CD4-positive, alpha-beta memory T cell (primary cell): ENCODE measurements at places on chromosomes 3 and 15. TPM values are rescaled to one million over a fixed set of nuclear protein-coding genes. Genes with fewer than 3 reads are reported as not detected.
A peak's percentile ranks its signal among the peaks of the same experiment; 100 is the strongest.

GOLGA8G gene
- not detected for polyA plus RNA-seq

NMNAT3 gene
- polyA plus RNA-seq: 1.8 TPM

MESP2 gene
- not detected for polyA plus RNA-seq

LMOD3 gene
- polyA plus RNA-seq: 0.24 TPM

AGTR1 gene
- not detected for polyA plus RNA-seq

LMAN1L gene
- polyA plus RNA-seq: not detected

DAPK2 gene
- 0.93 TPM for polyA plus RNA-seq

PEX5L gene
- 0.06 TPM for polyA plus RNA-seq

AGBL1 gene
- not detected for polyA plus RNA-seq

TMC3 gene
- not detected for polyA plus RNA-seq

TM6SF1 gene
- not detected for polyA plus RNA-seq

KLHL6 gene
- polyA plus RNA-seq: 23.1 TPM

ARL14 gene
- not detected for polyA plus RNA-seq

DNA sequence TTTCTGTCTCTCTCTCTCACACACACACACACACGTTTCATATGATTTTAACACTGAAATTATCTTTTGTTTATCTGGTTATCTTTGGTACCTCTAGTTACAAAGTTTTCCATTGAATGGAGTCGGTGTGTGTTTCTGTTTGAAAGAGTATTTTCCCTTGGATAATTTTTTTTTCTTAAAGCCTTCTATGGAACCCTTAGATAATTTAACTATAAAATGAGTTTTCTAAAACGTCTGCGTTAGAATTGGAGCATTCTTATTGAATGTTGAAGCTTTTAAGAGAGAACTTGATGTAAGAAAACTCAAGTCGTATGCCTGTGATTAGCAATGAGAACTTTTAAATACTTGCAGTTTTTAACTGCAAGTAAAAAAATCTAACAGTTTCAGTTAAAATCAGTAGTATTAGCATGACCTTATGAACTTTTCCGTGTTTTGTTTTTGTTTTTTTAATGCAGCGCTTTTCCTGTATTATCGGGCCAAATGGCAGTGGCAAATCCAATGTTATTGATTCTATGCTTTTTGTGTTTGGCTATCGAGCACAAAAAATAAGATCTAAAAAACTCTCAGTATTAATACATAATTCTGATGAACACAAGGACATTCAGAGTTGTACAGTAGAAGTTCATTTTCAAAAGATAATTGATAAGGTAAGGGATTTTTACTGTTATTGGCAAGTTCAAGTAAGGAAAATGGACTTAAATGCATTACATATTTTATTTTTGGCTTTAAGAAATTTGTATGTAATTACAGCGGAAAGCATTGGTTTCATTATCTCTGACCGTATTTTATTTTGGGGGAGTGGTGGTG lies 3.0 kb downstream of the SMC4 start:
- H3K27ac ChIP-seq: peak overlapping the region; percentile 91
- no peaks in the 10 kb centered on the region for H3K36me3 ChIP-seq
- no peaks in the 10 kb centered on the region for H3K27me3 ChIP-seq
- peaks cover 41% of the 10 kb centered on the region for H3K4me1 ChIP-seq

DNA sequence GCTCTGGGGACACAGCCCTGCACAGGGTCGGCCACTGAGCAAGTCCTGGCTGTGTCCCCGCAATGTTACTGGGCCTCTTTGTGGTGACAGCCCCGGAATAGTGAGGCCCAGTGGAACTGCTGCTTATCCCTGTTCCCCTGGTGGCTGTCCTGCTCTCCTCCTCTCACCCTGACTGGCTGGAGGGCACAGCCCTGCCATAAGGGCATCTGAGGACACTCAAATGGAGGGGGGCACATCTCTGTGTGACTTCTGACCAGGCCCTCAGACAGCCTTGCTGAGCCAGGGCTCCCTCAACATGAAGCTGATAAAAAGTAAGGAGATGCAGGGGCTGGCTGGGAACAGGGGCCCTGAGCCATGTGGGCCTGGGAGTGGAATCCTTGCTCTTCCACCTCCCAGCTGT lies 127.4 kb upstream of the ATP2B2 start:
- H3K36me3 ChIP-seq: no peaks in the 10 kb centered on the region
- DNase-seq: no peak
- no peak overlapping the region for H3K27ac ChIP-seq
- no peak overlapping the region for H3K4me3 ChIP-seq
- no peaks in the 10 kb centered on the region for H3K27me3 ChIP-seq

- H3K27ac ChIP-seq: no peak overlapping the region
- H3K36me3 ChIP-seq: peaks cover 14% of the 10 kb centered on the region
- H3K27me3 ChIP-seq: no peaks in the 10 kb centered on the region
These were observed 73.0 kb downstream of the UQCC5 start for GRCh38 chr3:52609316-52609815.

GRCh38 chr3:58350627-58351013 lies 17.9 kb downstream of the PXK start:
- H3K4me3 ChIP-seq: no peak overlapping the region
- peaks cover 15% of the 10 kb centered on the region for H3K4me1 ChIP-seq
- H3K27ac ChIP-seq: no peak overlapping the region
- no peak for DNase-seq

- H3K27ac ChIP-seq: no peak overlapping the region
- H3K4me1 ChIP-seq: no peaks in the 10 kb centered on the region
- DNase-seq: no peak
- no peaks in the 10 kb centered on the region for H3K36me3 ChIP-seq
- H3K4me3 ChIP-seq: no peak overlapping the region
These were observed 466.8 kb upstream of the EPHA3 start for GRCh38 chr3:88640581-88640980.

GRCh38 chr3:142817897-142818296 lies 71.0 kb downstream of the PCOLCE2 start:
- no peak overlapping the region for H3K27ac ChIP-seq
- H3K36me3 ChIP-seq: no peaks in the 10 kb centered on the region
- DNase-seq: no peak
- no peaks in the 10 kb centered on the region for H3K4me1 ChIP-seq

- no peak overlapping the region for H3K4me3 ChIP-seq
- no peaks in the 10 kb centered on the region for H3K27me3 ChIP-seq
- H3K4me1 ChIP-seq: no peaks in the 10 kb centered on the region
- DNase-seq: no peak
These were observed 135.9 kb upstream of the TPM1 start for GRCh38 chr15:62906627-62907026.

- DNase-seq: no peak
- no peak overlapping the region for H3K27ac ChIP-seq
- H3K4me3 ChIP-seq: no peak overlapping the region
- no peaks in the 10 kb centered on the region for H3K4me1 ChIP-seq
These were observed 294.3 kb upstream of the GBE1 start for GRCh38 chr3:82055792-82056191.

DNA sequence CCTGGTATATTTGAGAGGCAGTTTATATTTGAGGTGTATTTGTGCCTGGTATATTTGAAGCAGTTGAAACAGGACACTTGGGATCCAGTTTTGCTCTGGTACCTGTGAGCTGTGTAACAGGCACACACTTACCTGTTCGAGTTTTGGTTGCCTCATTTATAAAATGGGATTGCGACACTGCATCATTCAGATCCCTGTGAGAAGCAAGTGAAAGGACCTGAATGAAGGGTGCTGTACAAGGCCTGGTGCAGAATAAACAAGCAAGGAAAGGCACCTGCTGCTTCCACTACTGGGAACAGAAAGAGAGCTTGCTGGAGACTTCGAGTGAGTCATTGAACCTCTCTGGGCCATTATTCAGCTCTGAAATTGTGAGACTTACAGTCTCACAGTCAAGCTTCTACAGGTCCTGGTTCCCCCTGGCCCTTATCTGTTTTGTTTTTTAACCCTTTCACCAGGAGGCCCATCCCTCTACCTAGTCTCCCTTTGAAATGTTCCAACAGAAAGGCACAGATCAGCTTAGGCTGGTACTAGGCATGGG lies 11.5 kb downstream of the FETUB start:
- no peak for DNase-seq
- no peak overlapping the region for H3K4me3 ChIP-seq
- no peak overlapping the region for H3K27ac ChIP-seq
- no peaks in the 10 kb centered on the region for H3K4me1 ChIP-seq
- no peaks in the 10 kb centered on the region for H3K27me3 ChIP-seq

DNA sequence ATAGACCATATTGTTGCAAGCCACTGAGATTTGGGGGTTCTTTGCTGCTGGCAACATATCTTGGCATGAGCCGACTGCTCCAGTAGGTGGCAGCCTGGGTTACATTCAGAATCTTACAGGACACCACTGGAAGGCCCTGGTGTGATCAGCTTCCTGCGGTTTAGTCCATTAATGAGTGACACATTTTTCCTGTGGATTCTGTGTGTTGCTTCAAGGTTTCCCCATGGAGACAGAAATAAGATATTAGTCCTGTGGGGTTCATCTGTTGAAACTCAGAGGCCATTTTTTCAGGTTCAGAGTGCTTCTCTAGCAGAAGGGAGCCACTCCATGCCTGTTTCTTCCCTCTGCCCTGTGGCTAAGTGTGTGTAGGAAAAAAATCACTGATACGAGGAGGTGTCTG lies 116.2 kb downstream of the MFSD1 start:
- H3K4me3 ChIP-seq: no peak overlapping the region
- no peaks in the 10 kb centered on the region for H3K4me1 ChIP-seq
- H3K27ac ChIP-seq: no peak overlapping the region
- H3K27me3 ChIP-seq: no peaks in the 10 kb centered on the region
- H3K36me3 ChIP-seq: no peaks in the 10 kb centered on the region

- no peak overlapping the region for H3K4me3 ChIP-seq
- H3K4me1 ChIP-seq: no peaks in the 10 kb centered on the region
- no peaks in the 10 kb centered on the region for H3K27me3 ChIP-seq
- no peak for DNase-seq
- H3K36me3 ChIP-seq: no peaks in the 10 kb centered on the region
These were observed 39.9 kb downstream of the C3orf80 start for GRCh38 chr3:160265088-160265487.

DNA sequence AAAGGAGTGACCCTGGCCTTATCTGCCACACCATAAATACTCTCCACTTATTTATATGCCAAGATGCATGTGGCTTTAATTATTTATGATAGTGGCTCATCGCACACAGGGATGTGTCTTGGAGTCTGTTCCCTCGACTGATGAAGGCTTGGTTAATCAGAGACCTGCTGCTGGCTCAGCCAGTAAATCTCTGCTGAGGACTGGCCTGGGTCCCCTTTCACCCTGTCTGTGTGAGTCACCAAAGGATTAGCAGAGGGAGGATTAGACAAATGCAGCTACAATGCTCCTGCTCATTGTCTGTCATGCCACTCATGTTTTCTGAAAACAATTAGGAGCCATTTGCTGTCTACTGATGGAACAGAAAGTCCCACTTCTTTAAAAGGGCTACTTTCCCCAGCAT lies 226.8 kb downstream of the NTRK3 start:
- DNase-seq: no peak
- no peak overlapping the region for H3K27ac ChIP-seq
- H3K4me1 ChIP-seq: no peaks in the 10 kb centered on the region
- H3K4me3 ChIP-seq: no peak overlapping the region
- no peaks in the 10 kb centered on the region for H3K36me3 ChIP-seq
- H3K27me3 ChIP-seq: no peaks in the 10 kb centered on the region

GRCh38 chr15:94844538-94845389 lies 613.4 kb downstream of the MCTP2 start:
- H3K4me3 ChIP-seq: no peak overlapping the region
- H3K27ac ChIP-seq: no peak overlapping the region
- no peaks in the 10 kb centered on the region for H3K4me1 ChIP-seq
- no peaks in the 10 kb centered on the region for H3K36me3 ChIP-seq
- no peak for DNase-seq

DNA sequence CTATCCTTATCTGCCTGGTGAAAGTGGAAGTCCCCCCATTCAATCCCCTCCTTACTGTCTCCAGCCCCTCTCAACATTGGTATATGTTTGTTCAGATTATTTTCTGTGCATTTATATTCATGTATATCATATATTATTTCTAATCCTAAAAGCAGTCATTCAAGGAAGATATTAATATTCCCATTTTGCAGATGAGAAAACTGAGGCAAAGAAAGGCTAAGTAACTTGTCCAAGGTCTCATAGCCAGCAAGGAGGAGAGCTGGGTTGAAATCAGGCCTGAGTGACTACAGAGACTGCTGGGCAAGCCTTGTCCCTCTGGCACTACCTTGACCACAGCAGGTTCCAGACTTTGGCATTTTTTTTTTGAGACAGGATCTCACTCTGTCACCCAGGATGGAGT lies 29.0 kb downstream of the FOXL2NB start:
- H3K27ac ChIP-seq: no peak overlapping the region
- no peaks in the 10 kb centered on the region for H3K27me3 ChIP-seq
- H3K4me3 ChIP-seq: no peak overlapping the region
- no peaks in the 10 kb centered on the region for H3K36me3 ChIP-seq

GRCh38 chr3:183210341-183210740 lies 42.7 kb upstream of the B3GNT5 start:
- H3K4me3 ChIP-seq: no peak overlapping the region
- DNase-seq: no peak
- no peaks in the 10 kb centered on the region for H3K36me3 ChIP-seq
- H3K4me1 ChIP-seq: peaks cover 6% of the 10 kb centered on the region

GRCh38 chr3:143387425-143387824 lies 267.9 kb downstream of the CHST2 start:
- no peaks in the 10 kb centered on the region for H3K27me3 ChIP-seq
- no peaks in the 10 kb centered on the region for H3K36me3 ChIP-seq
- no peak for DNase-seq
- H3K4me3 ChIP-seq: no peak overlapping the region

DNA sequence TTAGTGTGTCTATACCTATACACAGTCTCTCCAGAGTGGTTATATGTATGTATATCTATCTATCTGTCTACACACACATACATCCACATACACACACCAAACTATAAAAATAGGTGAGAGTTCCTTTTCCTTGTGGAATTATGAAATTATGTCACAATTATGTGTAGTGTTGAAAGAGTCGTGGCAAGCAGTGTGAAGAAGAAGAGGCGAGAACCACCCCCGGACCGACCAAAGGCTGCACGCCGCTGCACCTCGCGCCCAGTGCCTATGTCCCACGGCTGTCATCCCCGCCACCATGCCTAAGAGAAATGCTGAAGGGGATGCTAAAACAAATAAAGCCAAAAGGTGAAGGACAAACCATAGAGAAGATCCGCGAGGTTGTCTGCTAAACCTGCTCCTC lies 95.0 kb upstream of the RAP2B start:
- no peaks in the 10 kb centered on the region for H3K4me1 ChIP-seq
- no peak for DNase-seq
- H3K36me3 ChIP-seq: no peaks in the 10 kb centered on the region
- H3K27ac ChIP-seq: no peak overlapping the region
- no peak overlapping the region for H3K4me3 ChIP-seq

DNA sequence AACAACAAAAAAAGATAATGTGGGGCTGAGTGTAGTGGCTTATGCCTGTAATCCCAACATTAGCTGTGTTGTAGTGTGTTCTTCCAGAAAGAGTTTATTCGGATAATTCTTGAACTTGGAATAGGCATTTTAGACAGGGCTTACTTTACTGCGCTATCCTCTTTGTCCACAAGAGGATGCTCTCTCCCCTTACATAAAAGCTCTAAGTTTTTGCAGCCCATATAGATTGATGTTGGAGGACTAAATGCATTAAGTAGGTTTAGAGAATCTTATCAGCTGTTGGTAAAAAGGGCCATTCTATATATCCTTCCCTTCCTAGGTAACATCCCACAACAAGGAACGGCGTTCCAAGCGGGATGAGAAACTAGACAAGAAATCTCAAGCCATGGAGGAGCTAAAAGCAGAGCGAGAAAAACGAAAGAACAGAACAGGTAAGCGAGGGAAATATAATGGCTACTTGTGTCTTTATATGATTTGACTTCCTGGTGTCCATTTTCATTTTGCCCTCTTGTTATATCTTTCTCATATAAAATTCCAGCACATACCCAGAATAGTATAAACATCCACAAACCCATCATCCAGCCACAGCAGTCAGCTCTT lies 27.8 kb upstream of the ITPKA start:
- no peak overlapping the region for H3K4me3 ChIP-seq
- peak; percentile 37 for DNase-seq
- H3K4me1 ChIP-seq: no peaks in the 10 kb centered on the region
